DMS53 (cell line): ENCODE measurements at places on chromosomes 6 and 20.
A peak's percentile ranks its signal among the peaks of the same experiment; 100 is the strongest.

DNA sequence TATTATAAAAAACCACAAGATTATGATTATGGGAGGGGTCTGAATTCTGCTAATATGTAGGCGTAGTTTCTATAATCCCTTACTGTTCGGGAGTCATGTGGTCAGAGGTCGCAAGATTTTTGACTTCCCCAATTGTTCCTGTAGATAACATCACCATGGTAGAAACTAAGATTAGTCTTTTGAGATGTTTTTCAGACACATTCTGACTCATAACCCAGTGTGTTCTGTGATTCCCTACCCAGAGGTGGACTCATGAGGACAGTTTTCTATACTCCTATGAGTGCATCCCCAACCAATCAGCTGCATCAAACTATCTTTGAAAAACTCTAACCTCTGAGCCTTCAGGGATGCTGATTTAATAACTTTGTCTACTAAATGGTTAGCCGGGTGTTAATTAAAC is 175.5 kb downstream of the RFPL4B start:
- DNase-seq: no peak

- DNase-seq: no peak
These were observed 334.4 kb downstream of the TFAP2B start for GRCh38 chr6:51153109-51153508.

GRCh38 chr6:149035766-149036165 is 281.7 kb upstream of the TAB2 start:
- DNase-seq: no peak

DNA sequence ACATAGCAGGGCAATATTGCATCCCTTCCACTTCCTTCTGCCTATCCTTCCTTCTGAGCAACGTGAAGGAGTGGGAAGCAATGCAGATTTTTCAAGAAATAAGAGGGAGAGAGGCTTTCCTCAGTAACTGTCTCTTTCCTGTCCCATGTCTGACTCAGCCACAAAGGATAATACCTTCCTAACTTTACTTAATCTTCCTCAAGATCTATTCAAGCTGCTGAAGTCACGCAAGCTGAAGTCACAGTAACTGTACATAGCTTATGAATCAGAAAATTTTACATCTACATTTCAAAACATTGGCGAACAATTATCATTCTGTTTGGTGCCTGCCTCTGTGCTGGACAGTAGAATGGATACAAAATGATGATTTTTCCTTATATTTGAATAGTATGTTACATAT is 86.4 kb upstream of the POU3F2 start:
- DNase-seq: no peak

GRCh38 chr6:50353603-50354002 is 303.9 kb upstream of the DEFB112 start:
- peak; percentile 45 for DNase-seq

DNA sequence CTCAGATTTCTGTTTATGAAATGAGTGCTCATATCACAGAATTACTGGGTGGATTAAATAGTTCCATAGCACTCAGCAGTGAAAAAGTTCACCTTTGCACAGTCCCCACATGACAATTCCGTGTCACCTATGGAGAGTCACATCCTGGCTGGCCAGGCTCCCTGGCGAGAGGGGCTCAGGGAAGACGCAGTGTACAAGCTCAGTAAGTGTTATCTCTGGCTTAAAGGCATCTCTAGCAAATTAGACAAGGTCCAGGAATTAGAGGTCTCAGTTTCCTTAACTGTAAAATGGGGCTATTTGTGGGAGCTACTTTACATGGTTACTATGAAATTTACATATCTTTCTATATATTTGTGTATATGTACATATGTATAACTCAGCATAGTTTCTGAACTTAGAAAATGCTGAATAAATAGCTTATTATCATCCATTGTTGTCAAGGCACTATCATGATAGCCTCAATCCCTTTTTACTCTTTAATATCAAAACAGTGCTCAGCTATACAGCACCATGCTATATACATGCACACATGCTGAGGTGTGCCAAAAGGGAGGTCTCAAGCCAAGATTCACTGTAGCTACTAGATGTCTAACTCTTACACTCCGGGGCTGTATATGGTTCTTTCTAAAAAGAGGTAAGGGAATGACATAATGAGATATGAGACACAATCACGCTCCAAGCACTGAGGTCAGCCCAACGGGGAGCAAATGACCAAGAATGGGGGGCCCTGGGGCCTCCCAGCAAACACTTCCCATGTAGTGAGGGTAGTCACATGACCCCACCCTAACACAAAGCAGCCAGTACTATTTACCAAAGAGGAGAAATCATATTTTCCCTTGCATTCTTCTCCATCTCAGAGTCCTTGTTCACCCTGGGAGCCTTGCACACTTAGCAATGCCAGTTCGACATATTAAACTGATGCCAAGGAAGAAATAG is 59.4 kb downstream of the SLC22A23 start:
- DNase-seq: no peak

- DNase-seq: peak; percentile 22
These were observed 47.2 kb downstream of the PTPRA start for GRCh38 chr20:2920473-2920872.

DNA sequence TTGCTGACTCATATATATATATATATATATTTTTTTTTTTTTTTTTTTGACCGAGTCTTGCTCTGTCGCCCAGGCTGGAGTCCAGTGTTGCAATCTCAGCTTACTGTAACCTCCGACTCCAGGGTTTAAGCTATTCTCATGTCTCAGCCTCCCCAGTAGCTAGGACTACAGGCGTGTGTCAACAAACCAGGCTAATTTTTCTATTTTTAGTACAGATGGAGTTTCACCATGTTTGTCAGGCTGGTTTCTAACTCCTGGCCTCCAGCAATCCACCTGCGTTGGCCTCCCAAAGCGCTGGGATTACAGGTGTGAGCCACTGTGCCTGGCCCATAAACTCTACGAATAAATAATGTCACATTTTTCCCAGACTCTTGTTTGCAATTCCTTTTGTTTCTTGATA is 4.8 kb downstream of the LRP11 start:
- peak; percentile 85 for DNase-seq

DNA sequence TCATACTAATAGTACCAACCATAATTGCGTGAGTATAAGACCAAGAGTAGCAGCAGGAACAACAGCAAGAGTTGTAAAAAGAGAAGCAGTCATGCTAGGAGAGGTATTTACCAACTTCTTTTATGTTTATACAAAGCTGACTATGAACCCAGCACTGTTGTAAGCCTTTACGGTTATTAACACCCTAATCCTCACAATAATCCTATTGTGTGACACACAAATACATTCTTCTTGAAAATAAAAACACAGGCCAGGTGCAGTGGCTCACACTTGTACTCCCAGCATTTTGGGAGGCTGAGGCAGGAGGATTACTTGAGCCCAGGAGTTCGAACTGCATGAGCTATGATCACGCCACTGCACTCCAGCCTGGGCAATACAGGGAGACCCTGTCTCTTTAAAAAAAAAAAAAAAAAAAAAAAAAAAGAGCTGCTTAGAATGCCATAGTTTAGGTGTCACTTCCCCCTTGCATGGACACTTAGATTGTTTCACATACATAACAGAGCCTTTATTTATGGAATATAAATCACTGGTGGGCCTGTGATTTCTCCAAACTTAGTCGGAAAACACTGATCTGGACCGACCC is 20.2 kb downstream of the HCK start:
- no peak for DNase-seq

DNA sequence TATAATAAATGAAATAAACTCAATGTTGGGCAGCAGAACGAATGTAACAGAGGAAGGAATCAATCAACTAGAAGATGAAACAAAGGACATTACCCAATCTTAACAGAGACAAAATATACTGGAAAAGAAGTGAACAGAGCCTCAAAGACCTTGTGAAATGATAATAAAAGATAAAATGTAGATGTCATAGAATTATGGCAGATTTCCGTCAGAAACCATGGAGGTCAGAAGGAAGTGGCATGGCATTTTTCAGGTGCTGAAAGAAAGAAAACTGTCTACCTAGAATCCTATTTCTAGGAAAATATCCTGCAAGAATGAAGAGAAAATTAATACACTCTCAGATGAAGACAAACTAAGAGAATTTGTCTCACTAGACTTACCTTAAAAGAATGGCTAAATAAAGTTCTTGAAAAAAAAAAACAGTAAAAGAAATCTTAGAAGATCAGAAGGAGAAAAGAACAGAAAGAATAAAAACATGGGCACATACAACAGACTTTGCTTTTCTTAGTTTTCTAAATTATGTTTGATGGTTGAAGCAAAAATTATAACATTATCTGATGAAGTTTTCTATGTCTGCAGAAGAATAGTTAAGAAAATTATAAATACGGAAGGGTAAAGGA is 23.4 kb upstream of the ZBTB2 start:
- DNase-seq: no peak

- peak; percentile 32 for DNase-seq
These were observed 61.6 kb upstream of the DSP start for GRCh38 chr6:7479801-7480266.

DNA sequence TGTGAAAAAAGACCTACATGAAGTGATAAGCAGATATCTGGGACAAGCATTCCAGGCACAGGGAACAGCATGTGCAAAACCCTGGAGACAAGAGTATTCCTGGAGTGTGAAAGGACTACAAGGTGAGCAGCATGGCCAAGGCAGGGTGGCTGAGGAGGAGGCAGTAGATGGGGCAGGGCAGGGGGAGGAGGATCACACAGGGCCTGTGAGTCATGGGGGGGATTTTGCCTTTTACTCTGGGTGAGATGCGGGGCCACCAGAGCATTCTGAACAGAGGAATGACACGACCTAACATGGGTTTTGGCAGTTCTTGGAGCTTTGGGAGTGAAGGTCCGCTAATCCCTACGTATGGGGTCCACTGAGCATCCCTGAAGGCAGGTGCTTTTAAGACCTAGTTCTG is 69.8 kb upstream of the CCN6 start:
- no peak for DNase-seq

GRCh38 chr20:15071085-15071808 is 733.8 kb upstream of the FLRT3 start:
- no peak for DNase-seq

DNA sequence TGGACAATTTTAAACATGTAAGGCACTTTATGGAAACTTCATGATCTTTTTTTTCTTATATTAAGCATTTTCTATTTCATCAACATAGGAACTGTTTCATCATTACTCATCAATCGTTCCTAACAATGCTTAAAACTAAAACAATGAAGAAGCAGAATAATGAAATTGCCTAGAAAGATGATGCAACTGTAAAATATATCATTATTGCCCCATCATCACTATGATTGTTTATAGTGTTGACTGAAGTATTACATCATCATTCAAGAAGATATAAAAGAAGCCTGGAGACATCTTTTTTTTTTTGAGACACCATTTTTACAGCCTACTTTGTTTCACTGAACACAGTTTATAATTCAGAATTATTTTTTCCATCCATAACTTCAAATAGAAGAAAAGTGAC is 147.2 kb downstream of the TRDN start:
- DNase-seq: no peak

- DNase-seq: peak; percentile 88
These were observed 535.4 kb downstream of the EPM2A start for GRCh38 chr6:145199961-145200360.

DNA sequence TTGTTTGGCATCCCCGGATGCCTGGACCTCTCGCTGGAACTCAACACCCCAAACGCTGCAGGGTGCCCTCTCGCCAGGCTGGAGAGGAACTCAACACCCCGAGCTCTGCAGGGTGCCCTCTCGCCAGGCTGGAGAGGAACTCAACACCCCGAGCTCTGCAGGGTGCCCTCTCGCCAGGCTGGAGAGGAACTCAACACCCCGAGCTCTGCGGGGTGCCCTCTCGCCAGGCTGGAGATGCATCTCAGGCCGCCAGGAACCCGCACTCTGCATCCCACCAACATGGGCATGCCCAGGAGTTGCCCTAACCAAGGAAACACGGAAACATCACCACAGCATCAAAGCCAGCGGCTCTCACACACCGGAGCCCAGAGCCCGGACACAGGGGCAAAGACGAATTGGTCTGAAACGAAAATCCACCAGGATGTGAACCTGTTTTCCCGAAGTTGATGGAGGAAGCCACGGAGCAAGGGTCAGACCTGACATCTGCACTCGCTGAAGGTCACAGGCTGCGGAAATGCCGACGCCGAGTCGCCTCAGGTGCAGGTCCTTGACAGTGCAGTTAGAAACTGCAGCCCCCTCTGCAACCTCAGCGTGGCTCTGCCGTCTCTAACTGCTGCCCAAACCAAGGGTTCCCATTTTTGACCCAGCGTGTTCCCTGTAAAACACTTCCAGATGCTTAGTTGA is 37.5 kb downstream of the DLL1 start:
- no peak for DNase-seq

GRCh38 chr6:37547564-37548061 is 47.9 kb upstream of the CCDC167 start:
- DNase-seq: no peak

- DNase-seq: peak; percentile 96
These were observed 32.9 kb downstream of the HM13 start for GRCh38 chr20:31547017-31547675.

- no peak for DNase-seq
These were observed 158.6 kb downstream of the SAMD5 start for GRCh38 chr6:147667082-147667481.

DNA sequence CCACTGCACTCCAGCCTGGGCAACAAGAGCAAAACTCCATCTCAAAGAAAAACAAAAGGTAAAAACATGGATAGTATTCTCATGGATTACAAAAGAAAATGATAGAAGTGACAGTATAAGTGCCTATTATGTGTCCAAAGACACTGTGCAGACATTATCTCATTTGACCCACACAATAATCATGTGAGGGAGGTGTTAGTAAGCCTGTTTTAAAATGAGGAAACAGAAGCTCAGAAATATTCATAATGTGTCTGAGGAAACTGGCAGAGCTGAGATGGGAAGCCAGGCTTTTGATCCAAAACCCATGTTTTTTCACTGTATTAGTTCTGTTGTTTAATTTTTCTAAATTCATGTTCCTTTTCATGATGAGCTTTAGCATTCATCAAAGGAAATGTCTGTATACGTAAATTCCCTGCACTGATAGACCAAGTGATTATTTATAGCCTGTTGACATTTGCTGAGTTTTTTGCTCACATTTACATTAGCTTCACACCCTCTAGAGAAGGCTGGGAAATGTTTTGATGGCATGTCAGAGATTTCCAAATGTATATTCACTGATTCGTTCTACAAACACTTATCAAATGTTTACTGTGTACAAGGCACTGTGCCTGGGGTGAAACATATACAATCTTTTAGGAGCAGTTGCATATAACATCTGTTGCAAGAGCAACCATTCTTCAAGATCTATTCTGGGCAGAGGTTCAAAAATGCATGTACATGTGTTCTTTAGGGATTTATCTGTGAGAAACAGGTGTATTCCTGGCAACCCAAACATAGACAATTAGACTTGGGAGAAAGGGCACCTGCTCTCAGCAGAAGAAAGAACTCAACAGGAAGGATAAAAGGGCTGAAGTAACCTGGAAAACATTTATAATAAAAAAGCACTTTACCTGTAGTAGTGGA is 331.5 kb downstream of the SAMD5 start:
- DNase-seq: peak; percentile 41

- peak; percentile 74 for DNase-seq
These were observed 650 bp upstream of the CASP8AP2 start for GRCh38 chr6:89828988-89829471.

- no peak for DNase-seq
These were observed 167.4 kb downstream of the HDGFL1 start for GRCh38 chr6:22736740-22737139.
